Bronchial smooth muscle cell (primary cell): ENCODE measurements at places on chromosomes 7 and 10. TPM values are rescaled to one million over a fixed set of nuclear protein-coding genes. Genes with fewer than 3 reads are reported as not detected.

Gene LIPN
- total RNA-seq: not detected in 2 replicates

Gene ELFN1
- 1.5 and 3.0 TPM in 2 replicates for total RNA-seq

Gene SPDYE9
- total RNA-seq: not detected in 2 replicates

Gene FRMPD2
- under 0.01 TPM in 1 of 2 replicates, not detected in the other for total RNA-seq

Gene SPDYE6
- total RNA-seq: not detected in 2 replicates

Gene SYT15
- total RNA-seq: under 0.01 TPM in 2 replicates

Gene MMP21
- not detected in 2 replicates for total RNA-seq

Gene PGAM2
- 0.09 and 0.63 TPM in 2 replicates for total RNA-seq
